ENCODE measurements at places on chromosomes 4 and X. TPM values are rescaled to one million over a fixed set of nuclear protein-coding genes. Genes with fewer than 3 reads are reported as not detected.

DNA sequence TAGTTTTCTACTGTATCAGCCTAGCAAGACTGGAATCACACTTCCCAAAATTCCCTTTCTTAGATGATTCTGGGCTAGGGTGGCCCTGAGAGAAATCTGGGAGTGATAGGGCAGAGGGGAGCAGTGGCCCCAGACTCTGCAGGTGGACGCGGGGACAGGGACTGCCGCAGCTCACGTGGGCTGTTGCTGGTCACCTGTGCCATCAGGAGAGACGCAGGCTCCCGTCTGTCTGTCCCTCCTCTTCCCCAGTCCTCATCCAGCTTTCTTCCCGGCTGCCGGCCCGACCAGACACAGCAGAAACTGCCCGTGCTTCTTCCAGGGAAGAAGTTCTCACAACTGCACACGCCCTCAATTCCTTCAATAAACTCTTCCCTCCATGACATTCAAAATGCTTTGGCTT lies 86.4 kb downstream of the AFAP1 start:
- DNase-seq, result no peak

RAB9B gene
- total RNA-seq, result under 0.01 TPM

- DNase-seq, result no peak
These were observed 49.4 kb downstream of the USP38 start for GRCh38 chr4:143234153-143234552.

DNA sequence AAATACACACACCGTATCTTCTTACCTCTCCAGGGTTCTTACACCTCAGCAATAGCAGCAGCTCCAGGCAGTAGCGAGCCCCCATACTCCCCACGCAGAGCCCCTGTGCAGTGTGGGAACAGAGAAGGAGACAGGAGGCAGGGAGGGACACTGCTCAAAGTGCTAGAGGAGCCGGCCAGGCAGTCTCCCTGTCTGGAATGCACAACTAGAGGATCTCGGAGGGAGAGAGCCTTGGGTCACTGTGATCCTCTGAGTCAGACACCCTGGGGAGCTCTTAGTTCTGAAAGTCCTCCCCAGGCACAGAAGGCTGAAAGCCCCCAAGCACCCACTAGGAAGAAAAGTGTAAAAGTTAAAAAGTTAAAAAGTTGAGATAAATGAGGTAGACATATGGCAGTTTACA lies 16.0 kb downstream of the AMELX start:
- no peak for DNase-seq

GRCh38 chr4:74414149-74414809 lies 30.7 kb upstream of the AREG start:
- DNase-seq, result no peak

- DNase-seq, result no peak
These were observed 115.1 kb downstream of the CPEB2 start for GRCh38 chr4:15117270-15117946.

YIPF6 gene
- 30.6 TPM for total RNA-seq
